Omental fat pad (tissue), 4 donors: ENCODE measurements at places on chromosomes 1 and 21. TPM values are rescaled to one million over a fixed set of nuclear protein-coding genes. Genes with fewer than 3 reads are reported as not detected.

GPR25 gene
- not detected for total RNA-seq

MNDA gene
- 7.4 TPM for total RNA-seq

KCND3 gene
- total RNA-seq, result 11.7 TPM

USH2A gene
- not detected for total RNA-seq

MPZ gene
- total RNA-seq, result 1.8 TPM

B3GALT6 gene
- total RNA-seq, result 21.2 TPM

F13B gene
- not detected for total RNA-seq

KCNC4 gene
- total RNA-seq, result 4.4 TPM

REG4 gene
- not detected for total RNA-seq

ITLN2 gene
- total RNA-seq, result 58.9 TPM

FHAD1 gene
- total RNA-seq, result not detected

KPRP gene
- not detected for total RNA-seq

TTC24 gene
- not detected for total RNA-seq

SPTA1 gene
- 1.8 TPM for total RNA-seq

LINGO4 gene
- not detected for total RNA-seq

TMEM222 gene
- 25.4 TPM for total RNA-seq

KRTAP12-2 gene
- not detected for total RNA-seq

BCAN gene
- not detected for total RNA-seq
